ENCODE measurements at places on chromosomes 12 and 14.

DNA sequence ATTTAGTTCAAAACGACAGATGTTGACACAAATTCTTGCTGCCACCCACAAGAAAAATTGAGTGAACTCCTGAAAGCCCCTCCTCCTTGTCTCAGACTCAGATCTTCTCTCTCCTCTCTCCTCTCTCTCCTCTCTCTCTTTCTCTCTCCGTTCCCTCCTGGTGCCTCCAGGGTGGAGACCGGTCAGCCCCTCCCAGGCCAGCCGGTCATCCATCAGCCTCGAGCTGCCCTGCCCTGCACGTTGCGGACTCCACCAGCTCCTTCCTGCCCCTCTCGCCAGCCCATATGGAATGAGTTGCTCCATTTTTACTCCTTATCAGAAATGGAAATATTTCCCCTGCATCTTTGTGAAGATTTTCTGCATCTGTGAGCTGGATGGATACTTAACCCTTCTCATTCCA is 103.8 kb downstream of the TBX5 start:
- DNase-seq = no peak

DNA sequence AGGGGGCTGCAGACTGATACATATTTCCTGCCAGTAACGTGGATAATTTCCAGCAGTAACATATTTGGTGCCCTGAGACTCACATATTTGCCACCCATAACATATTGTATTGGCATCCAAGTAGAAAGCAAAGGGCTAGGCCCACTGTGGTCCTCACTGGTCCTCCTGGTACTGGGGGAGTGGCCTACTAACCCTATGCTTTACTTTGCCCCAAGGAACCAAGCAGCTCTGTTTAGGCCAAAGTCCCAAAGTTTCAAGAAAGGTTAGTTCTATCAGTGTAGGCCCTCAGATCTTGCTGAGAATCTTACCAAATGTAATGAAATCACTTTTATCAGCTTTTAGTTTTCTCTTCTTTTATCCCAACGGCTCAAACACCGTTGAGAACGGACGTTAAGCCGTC is 35.4 kb upstream of the NAP1L1 start:
- no peak for DNase-seq

- no peak for DNase-seq
Observed at GRCh38 chr14:25546826-25547225, 496.9 kb upstream of the STXBP6 start.

- DNase-seq = no peak
Observed at GRCh38 chr12:92675092-92675865, 27.5 kb upstream of the PLEKHG7 start.

- DNase-seq = no peak
Observed at GRCh38 chr14:64824471-64824870, 55.2 kb downstream of the SPTB start.

Measured in stimulated activated CD4-positive, alpha-beta T cell treated with anti-CD3 and anti-CD28 coated beads, Interleukin-15, amount 100 ng/mL, for 48 hours (primary cell).